HTR-8/SVneo (cell line): ENCODE measurements at places on chromosomes 1 and 21.

DNA sequence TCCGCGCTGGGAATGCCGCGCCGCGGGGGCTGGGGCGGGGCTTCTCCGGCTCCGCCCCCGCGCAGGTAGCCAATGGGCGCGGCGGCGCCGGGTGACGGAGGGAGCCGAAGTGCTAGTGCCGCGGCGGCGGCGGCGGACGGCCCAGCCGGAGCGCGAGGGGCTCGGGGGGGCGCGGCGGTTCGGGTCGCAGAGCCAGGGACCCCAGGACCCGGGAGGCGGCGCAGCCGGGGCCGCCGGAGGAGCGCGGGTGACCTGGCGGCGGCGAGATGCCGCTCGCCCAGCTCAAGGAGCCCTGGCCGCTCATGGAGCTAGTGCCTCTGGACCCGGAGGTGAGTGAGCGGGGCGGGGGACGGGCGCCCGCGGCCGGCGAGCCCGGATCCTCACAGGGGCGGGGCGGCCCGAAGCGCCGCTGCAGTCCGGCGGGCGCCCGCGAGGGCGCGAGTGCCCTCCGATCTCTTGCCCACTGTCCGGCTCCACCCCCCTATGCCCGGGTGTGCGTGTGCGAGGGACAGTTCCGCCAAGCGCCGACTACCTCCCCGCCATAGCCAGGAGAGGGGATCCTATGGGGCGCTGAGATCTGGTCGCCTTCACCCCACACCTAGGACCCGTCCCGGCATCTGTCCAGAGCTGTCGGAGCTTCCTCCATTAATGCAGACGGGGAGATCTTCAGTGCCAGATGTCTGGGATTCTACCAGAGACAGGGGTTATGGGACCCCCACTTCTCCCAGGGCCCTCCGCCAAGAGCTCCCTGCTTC, at the start of gene RPS6KA1:
RPS6KA1 (plus strand) TSS at position 107 of the 755 bp plus-strand sequence; CDS start at position 267, 160 bp downstream.
- peak; percentile 82 for DNase-seq

- DNase-seq, result no peak
These were observed 364 bp upstream of the BCAR3 start for GRCh38 chr1:93681989-93682412.

GRCh38 chr21:28357743-28358142, 634.9 kb downstream of the LTN1 start:
- no peak for DNase-seq

- no peak for DNase-seq
These were observed 33.0 kb upstream of the H6PD start for GRCh38 chr1:9201401-9202239.

DNA sequence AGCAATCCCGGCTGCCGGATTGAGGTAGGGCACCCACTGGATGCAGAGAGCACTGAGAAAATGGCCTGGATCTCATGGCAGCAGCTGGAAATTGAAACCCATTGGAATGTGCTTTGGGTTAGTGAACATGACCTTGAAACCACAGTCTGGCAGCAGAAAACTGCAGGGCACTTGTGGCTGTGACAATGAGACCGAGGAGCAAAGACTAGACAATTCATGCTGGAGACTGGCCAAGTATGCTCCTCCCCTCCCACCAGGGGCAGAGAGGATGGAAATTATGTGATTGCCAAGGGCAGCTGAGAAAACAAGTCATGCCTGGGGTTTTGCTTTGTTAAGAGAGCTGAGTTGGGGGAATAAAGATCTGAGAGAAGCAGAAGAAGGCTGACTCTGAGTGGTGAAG, 60.7 kb downstream of the ZNF697 start:
- DNase-seq, result no peak

DNA sequence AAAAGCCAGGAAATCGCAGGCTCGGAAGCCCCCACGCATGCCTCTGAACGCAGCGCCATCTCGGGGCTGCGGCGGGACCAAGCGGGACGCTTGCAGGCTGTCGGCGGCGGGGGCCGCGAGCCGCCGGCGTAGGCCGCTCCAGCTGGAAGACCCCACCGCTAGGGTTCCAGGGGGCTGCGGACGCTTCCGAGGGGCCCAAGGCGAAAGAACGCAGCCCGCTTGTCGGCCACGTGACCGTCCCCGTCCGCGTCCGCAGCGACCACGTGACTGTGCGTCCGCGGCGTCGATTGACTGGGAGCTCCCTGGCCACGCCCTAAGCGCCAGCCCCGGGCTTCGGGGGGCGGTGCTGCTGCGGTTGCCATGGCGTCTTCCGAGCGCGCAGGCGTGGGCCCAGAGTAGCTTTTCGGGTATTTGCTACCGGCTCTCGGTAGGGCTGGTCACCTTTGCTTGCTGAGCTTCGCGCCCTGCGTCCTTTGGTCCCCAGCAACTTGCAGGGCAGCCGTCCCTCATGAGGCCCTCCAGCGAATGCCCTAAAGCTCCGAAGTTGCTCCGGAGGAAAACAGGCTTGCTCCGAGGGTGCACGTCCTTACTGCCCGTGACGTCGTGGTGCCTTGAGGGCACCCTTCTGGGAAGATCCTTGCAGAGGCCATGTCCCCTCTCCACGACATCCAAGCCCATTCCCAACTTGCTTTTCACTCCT, 197.2 kb downstream of the DYRK1A start:
- peak; percentile 92 for DNase-seq
